ENCODE measurements at places on chromosomes 11 and 22.
A peak's percentile ranks its signal among the peaks of the same experiment; 100 is the strongest.

GRCh38 chr22:48084041-48084728 lies 1321.7 kb downstream of the TBC1D22A start:
- DNase-seq: no peak

- DNase-seq: no peak
Measured at GRCh38 chr11:97990162-97990920, 1030.4 kb upstream of the CNTN5 start.

- DNase-seq: no peak
Measured at GRCh38 chr11:33211580-33211979, 45.6 kb upstream of the HIPK3 start.

GRCh38 chr22:49853981-49854831 lies 562 bp downstream of the ZBED4 start:
- no peak for DNase-seq

GRCh38 chr11:13119941-13120520 lies 110.9 kb downstream of the RASSF10 start:
- DNase-seq: no peak

- no peak for DNase-seq
Measured at GRCh38 chr11:57639321-57640067, 10.2 kb downstream of the YPEL4 start.

DNA sequence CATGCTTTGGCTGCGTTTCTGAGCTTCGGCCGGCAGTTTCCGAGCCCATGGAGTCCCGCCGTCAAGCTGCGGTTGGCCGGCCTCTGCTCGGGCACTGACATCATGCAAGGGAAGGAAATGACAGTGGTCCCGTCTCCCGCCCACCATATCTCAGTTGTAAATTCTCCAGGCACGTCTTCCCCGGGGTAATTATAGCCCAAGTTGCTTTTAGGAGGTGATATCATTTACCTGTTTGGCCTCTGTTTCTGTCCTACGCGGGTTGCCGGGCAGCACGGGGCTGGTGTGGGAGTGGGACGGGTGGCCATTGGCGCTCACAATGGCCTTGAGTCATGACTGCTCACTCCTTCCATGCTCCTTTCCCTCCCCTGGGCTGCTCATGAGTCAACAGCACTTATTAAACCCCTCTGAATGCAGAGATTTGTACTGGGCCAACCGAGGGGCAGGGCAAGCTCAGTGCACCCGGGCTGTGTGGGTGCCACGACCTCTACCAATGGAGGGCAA lies 4.2 kb upstream of the ANO1 start:
- no peak for DNase-seq

DNA sequence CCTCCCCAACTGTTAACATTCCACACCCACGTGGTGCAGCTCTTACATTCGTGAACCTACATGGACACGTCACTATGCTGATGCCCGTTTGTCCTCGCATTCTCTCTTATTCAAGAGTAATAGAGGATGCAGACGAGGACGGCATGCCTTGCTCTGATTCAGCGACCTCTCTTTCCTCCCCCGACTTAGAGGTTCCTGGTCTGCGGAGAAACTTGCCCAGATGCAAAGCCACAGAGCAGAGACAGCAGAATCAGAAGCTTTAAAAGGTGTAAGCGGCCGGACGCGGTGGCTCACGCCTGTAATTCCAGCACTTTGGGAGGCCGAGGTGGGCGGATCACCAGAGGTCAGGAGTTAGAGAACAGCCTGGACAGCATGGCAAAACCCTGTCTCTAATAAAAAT lies 288.0 kb downstream of the NTM start:
- DNase-seq: no peak

- DNase-seq: no peak
Measured at GRCh38 chr11:92410526-92410925, 185.9 kb downstream of the FAT3 start.

DNA sequence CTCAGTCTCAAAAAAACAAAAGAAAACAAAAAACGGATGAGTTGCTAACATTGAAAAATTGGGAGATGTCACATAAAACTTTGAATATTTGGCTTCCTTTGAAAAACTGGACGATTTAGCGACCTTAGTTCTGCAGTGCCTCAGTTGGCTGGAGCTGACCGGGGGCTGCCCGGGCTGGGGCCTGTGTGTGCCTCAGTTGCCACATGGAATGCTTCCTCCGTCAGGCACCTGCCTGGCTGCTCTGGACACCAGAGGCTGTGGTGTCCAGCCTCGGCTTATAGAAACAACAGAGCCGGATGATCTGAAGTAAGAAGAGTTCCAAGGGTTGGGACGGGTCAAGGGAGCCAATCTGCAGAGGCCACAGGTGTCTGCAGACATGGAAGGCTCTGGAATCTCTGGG lies 50.2 kb downstream of the CACNG2 start:
- no peak for DNase-seq

DNA sequence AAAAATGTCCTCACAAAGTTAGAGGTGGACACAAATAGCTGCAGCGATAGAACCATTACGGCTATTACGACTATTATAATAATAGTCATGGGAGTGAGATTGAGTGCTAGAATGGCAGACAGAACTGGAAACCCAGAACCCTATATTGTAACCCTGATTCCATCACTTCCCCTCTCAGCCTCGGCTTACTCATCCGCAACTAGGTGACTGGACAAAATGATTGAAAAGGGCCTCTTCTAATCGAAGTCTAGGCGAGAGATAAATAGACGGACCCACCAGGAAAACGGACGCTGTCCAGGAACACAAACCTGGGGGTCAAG lies 629 bp downstream of the PSMA1 start:
- peak; percentile 40 for DNase-seq

- no peak for DNase-seq
Measured at GRCh38 chr11:112523477-112523876, 262.8 kb upstream of the PLET1 start.

Measured in CD4-positive, alpha-beta T cell treated with Interleukin-15 for 4 hours (primary cell).